ENCODE measurements at places on chromosomes 12 and 14.

DNA sequence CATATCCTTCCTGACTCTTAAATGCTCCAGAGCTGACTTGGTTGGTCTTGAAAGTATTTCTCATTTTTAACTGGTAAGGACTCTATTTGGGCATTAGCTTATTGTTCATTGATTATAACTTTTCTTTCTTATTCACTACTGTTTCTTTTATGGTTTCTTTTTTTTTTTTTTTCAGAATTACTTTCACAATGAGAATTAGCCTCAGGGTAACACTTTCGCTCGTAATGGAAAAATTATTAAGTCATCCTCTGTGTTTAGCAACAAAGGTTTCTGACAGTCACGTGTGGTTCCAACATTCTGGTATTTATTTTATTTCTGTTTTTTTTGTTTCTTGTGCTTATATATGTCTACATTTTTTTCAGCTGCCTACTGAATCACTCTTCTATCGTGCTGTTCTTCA lies 80.0 kb downstream of the METTL25 start:
- no peak for DNase-seq

GRCh38 chr14:89237921-89238529 lies 179.0 kb downstream of the FOXN3 start:
- DNase-seq = no peak

GRCh38 chr12:118038137-118038536 lies 21.6 kb downstream of the RFC5 start:
- no peak for DNase-seq

GRCh38 chr12:78494911-78495310 lies 369.7 kb upstream of the SYT1 start:
- DNase-seq = no peak

- no peak for DNase-seq
Observed at GRCh38 chr14:90577661-90578282, 180.9 kb downstream of the CALM1 start.

DNA sequence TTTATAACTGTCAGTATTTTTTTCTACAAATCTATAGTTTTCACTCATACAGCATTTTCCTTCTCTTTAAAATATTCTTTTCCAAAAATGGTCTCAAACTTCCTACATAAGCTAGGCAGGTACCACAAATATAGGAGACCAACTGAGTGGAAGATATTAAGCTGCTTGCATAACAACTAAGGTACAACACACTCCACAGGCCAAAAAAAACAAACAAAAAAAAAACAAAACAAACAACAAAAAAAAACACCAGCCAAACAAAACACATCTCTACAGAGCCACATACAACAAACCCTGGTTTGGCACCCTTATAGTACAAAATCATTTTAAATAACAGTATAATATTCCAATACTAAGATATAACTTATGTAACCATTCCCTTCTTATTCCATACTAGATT lies 50.1 kb downstream of the SLC2A13 start:
- no peak for DNase-seq

DNA sequence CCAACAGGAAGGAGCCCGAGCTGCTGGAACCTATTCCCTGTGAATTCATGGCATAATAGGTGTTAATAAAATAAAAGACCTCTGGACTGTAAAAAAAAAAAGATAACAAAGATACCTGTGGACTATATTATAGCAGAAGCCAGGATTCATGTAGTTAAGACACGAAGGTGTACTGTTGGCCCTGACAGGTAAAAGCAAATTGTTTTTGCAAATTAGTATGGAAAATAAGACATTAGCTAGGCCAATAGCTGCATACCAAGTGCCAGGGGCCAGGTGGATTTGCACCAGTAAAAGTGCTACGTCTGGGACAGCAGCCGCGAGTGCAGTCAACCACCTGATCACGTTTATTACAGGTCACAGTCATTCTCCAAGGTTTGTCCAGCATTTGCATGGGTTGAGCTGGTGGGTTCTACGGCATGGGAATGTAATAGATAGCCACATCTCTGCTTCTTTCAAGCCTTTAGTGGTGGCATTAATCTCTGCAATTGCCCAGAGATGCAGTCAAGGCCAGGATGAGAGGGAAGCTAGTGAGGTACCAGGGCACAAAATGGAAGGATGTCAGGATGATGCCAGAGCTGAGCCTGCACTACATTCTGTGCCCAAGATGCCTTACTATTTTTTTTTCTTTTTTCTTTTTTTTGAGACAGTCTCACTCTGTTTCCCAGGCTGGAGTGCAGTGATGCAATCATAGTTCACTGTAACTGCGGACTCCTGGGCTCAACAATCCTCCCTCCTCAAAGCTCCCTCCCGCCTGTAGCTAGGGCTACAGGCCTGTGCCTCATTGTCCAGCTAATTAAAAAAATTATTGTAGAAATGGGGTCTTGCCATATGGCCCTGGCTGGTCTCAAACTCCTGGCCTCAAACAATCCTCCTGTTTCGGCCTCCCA lies 26.3 kb downstream of the TNFAIP2 start:
- no peak for DNase-seq

GRCh38 chr14:51630987-51631386 lies 20.7 kb upstream of the FRMD6 start:
- no peak for DNase-seq

DNA sequence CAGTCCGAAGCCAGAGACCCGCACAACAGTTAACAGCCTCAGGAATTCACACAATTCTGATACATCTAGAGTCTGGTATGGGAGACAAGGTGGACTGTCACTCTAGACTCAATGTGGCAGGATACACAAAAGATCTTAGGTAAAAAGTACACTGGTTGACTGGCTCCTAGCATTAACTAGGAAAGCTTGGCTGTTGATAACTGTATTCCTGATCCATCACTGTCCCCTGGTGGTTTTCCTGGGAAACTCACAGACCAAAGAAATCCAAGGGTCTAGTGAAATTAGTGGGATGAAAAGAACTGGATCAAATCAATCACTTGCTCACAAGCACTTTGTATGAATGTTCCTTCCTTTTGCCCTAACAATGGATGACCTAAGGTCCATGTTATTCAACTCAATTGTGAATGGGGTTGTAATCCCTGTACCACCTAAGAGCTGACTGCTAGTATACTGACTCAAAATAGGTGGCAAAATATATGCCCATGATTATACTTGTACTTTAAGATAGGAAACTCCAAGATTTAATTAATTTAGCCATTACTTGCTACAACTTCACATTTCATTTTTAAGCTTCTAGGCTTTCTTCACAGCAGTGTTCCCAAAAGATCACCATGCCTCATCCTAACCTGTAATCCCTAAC lies 14.0 kb downstream of the NPC2 start:
- no peak for DNase-seq

All from stimulated activated CD4-positive, alpha-beta T cell treated with anti-CD3 and anti-CD28 coated beads, Interleukin-15, amount 100 ng/mL, for 24 hours (primary cell).